ENCODE measurements at places on chromosomes 11 and 22. TPM values are rescaled to one million over a fixed set of nuclear protein-coding genes. Genes with fewer than 3 reads are reported as not detected.

Gene AP5B1
- polyA plus RNA-seq = 8.1 TPM

Gene ALG12
- 23.0 TPM for polyA plus RNA-seq

Gene LRRN4CL
- polyA plus RNA-seq = 1.1 TPM

Gene OR5B21
- polyA plus RNA-seq = not detected

Gene TRIM29
- 1.2 TPM for polyA plus RNA-seq

Gene OR52D1
- not detected for polyA plus RNA-seq

Gene RAB36
- polyA plus RNA-seq = 21.0 TPM

Gene SCUBE2
- polyA plus RNA-seq = 6.4 TPM

Gene SOX10
- 1.3 TPM for polyA plus RNA-seq

Gene MS4A7
- polyA plus RNA-seq = 4.0 TPM

Gene DEUP1
- 0.98 TPM for polyA plus RNA-seq

Gene TSSK2
- not detected for polyA plus RNA-seq

Gene VSIG10L2
- polyA plus RNA-seq = not detected

Gene LRRC4C
- polyA plus RNA-seq = 12.8 TPM

Gene LARGE1
- 29.6 TPM for polyA plus RNA-seq

Gene KCNE3
- 32.4 TPM for polyA plus RNA-seq

Gene SMIM38
- polyA plus RNA-seq = 0.48 TPM

Gene SPON1
- polyA plus RNA-seq = 90.5 TPM

Gene OR5A1
- 0.05 TPM for polyA plus RNA-seq

Gene SYT12
- polyA plus RNA-seq = 0.14 TPM

Gene APOBEC3H
- polyA plus RNA-seq = 0.30 TPM

Gene RFPL1
- polyA plus RNA-seq = 1.1 TPM

Gene OR6T1
- not detected for polyA plus RNA-seq

Gene GPHA2
- 1.9 TPM for polyA plus RNA-seq

Gene PRG3
- polyA plus RNA-seq = 0.21 TPM

Gene KRTAP5-11
- not detected for polyA plus RNA-seq

Gene SLC22A12
- polyA plus RNA-seq = 5.5 TPM

Gene EFCAB6
- 5.1 TPM for polyA plus RNA-seq

Gene CARD16
- 1.3 TPM for polyA plus RNA-seq

Gene KCNJ1
- polyA plus RNA-seq = 86.3 TPM

Gene OR5M10
- polyA plus RNA-seq = not detected

Gene DLG2
- polyA plus RNA-seq = 11.9 TPM

Gene TSPAN32
- 2.2 TPM for polyA plus RNA-seq

Gene SCO2
- 5.1 TPM for polyA plus RNA-seq

Gene SCARF2
- polyA plus RNA-seq = 29.9 TPM

Gene MFNG
- 8.0 TPM for polyA plus RNA-seq

Gene OR52R1
- not detected for polyA plus RNA-seq

Gene CCT8L2
- polyA plus RNA-seq = 0.12 TPM

Gene TOMT
- polyA plus RNA-seq = not detected

Gene OPCML
- 13.0 TPM for polyA plus RNA-seq

Gene CRYAB
- 55.3 TPM for polyA plus RNA-seq

Gene KCNK7
- polyA plus RNA-seq = not detected

Gene ACO2
- polyA plus RNA-seq = 158 TPM

Gene MMP8
- polyA plus RNA-seq = 0.06 TPM

Gene CEND1
- 0.91 TPM for polyA plus RNA-seq

Gene ANGPTL5
- not detected for polyA plus RNA-seq

All from left renal cortex interstitium (tissue), 4 donors.